ENCODE measurements at places on chromosomes 13 and 19.

- DNase-seq, result no peak
These were observed 53.6 kb downstream of the TDRD12 start for GRCh38 chr19:32773126-32773525.

GRCh38 chr19:27774337-27774736, 1438.6 kb downstream of the UQCRFS1 start:
- DNase-seq, result no peak

- no peak for DNase-seq
These were observed 453.3 kb downstream of the TSHZ3 start for GRCh38 chr19:30895946-30896345.

GRCh38 chr13:25394402-25395060, 22.8 kb downstream of the ATP8A2 start:
- no peak for DNase-seq

DNA sequence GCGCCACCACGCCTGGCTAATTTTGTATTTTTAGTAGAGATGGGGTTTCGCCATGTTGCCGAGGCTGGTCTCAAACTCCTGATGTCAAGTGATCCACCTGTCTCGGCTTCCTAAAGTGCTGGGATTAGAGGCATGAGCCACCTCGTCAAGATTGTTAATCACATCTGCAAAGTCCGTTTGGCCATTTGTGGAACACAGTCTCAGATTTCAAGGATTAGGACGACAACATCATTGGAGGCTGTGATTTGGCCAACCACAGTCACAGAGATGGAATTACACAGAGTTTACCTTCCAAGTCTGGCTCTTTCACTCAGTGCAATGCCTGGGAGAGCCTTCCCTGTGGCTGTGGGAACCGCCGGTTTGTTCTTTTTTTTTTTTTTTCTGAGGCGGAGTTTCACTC, 17.8 kb downstream of the SULT2B1 start:
- no peak for DNase-seq

DNA sequence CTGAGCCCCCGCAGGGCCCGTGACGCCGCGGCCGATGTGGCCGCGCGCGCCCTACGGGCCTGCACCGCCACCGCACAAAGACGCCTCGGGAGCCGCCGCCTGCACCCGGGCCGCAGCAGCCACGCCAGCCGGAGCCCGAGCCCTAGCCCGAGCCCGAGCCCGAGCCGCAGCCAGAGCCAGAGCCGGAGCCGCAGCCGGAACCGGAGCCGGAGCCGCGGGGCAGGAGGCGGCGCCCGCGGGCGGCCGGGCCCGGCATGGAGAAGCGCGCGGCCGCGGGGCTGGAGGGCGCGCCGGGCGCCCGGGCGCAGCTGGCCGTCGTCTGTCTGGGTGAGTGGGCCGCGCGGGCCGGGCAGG, 379 bp downstream of the LRP3 start:
- no peak for DNase-seq

GRCh38 chr13:112708560-112709240, 18.9 kb downstream of the ATP11A start:
- no peak for DNase-seq

- no peak for DNase-seq
These were observed 1.4 kb downstream of the CLIP3 start for GRCh38 chr19:36031308-36031707.

DNA sequence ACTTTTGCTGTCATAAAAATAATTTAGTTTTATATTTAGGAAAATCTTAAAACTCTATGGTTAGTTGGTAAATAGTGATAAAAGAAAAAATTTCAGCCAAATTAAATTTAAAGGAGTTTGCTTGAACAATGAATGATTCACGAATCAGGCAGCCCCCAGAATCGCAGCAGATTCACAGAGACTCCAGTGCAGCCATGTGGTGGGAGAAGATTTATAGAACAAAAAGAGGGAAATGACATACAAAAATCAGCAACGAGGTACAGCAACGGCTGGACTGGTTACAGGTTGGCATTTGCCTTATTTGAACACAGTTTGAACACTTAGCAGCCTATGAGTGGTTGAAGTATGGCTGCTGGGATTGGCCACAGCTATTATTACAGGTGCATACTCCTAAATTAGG, 96.4 kb upstream of the MYCBP2 start:
- DNase-seq, result no peak

- DNase-seq, result peak; percentile 16
These were observed 104.7 kb upstream of the FREM2 start for GRCh38 chr13:38582133-38582532.

DNA sequence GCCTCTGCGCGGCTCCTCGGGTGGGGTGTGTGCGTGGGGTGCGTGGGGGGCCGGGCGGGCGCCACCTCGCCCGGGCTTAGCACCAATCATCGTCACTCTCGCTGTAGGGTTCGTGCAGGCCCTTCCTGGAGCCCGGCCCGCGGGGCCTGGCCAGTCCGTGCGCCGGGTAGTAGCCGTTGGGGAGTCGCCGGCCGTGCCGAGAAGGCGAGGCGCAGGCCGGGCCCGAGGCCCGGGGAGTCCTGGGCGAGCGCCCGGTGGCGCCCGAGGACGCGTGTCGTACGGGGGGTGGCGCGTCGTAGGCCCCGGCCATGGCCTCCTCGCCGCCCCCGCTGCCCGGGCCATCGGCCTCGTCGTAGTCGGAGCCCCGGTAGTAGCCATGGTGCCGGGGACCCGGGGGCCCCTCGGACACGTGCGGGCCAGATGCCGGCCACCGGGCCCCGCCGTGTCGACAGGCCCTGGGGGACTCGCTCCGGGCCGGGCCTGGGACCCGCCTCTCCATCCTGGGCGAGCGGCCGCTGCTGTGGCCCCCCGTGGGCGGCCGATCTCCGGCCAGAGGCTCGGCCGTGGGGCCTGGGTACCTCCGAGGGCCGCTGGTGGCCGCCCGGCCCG, 57.1 kb downstream of the IER2 start:
- DNase-seq, result no peak

- no peak for DNase-seq
These were observed 7.1 kb upstream of the DOCK9 start for GRCh38 chr13:98984983-98985382.

DNA sequence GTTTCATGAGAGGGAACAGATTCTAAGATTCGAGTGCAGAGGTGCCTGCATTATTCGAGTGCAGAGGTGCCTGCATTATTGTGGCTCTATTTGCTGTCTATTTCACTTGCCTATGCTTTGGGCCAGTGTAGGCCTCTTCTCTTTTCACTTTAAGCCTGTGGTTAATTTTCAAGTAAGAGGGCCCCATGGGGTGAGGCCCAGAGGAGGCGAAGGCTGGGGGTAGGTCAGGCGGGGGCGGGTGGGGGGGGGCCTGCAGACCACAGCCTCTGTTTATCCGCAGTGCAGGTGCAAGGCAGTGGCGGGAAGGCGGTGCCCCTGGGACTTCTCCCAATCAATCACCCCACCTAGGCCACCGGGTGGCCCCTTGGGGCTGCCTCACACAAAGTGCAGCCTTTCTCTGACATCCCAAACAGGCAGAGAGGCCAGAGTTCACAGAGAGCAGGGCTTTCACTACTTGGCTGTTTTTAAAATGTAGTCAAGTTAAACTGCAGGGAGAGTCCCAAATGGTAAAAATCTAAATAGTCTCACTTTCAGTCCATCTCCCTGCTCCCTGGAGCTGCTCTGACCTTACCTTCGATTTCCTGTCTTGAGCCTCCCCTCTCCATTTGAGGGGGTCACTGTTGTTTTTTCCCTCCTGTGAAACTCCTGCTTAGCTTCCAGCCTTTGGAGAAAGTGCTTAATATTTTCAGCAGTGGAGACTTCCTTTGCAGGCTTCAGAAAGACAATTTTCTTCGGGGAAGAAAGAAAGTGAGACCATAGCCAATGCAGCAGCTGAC, 249.0 kb downstream of the DLEU7 start:
- no peak for DNase-seq

- no peak for DNase-seq
These were observed 3.6 kb downstream of the UQCR11 start for GRCh38 chr19:1601613-1602064.

GRCh38 chr19:58398087-58398486, 2.6 kb downstream of the RNF225 start:
- no peak for DNase-seq

GRCh38 chr19:1231729-1232637, 5.8 kb downstream of the CBARP start:
- no peak for DNase-seq

GRCh38 chr13:93535251-93535650, 308.6 kb downstream of the GPC6 start:
- peak; percentile 71 for DNase-seq

Data from amniotic epithelial cell (primary cell).